ENCODE measurements at places on chromosomes 16 and 17. TPM values are rescaled to one million over a fixed set of nuclear protein-coding genes. Genes with fewer than 3 reads are reported as not detected.

Gene ZNF747
- 1.9 TPM for total RNA-seq

Gene ARL5C
- not detected for total RNA-seq

Gene KRT9
- not detected for total RNA-seq

Gene SLC16A6
- 0.54 TPM for total RNA-seq

Gene KCNJ12
- total RNA-seq, result under 0.01 TPM

Gene SLC6A2
- total RNA-seq, result not detected

Gene SCNN1G
- total RNA-seq, result not detected

Gene IGFBP4
- total RNA-seq, result 308 TPM

Gene CRYBA1
- total RNA-seq, result not detected

Gene KRTAP4-4
- not detected for total RNA-seq

Gene HBZ
- total RNA-seq, result not detected

Gene COG8
- total RNA-seq, result 19.4 TPM

Gene EVI2B
- total RNA-seq, result under 0.01 TPM

Gene RBFOX1
- not detected for total RNA-seq

Gene C1QTNF1
- 1.7 TPM for total RNA-seq

Gene OTOA
- total RNA-seq, result not detected

Gene HEATR9
- not detected for total RNA-seq

Gene CACNG4
- under 0.01 TPM for total RNA-seq

Gene TP53TG3F
- total RNA-seq, result not detected

Gene RNF227
- total RNA-seq, result 1.4 TPM

Gene PNMT
- not detected for total RNA-seq

Gene HOXB2
- total RNA-seq, result 2.7 TPM

Gene ALDH3A1
- not detected for total RNA-seq

Gene CCL4L2
- not detected for total RNA-seq

Gene PMFBP1
- total RNA-seq, result under 0.01 TPM

Gene TVP23C
- total RNA-seq, result 12.0 TPM

Gene MNT
- total RNA-seq, result 1.9 TPM

Gene HOXB13
- total RNA-seq, result not detected

Gene ASPA
- not detected for total RNA-seq

Gene CLDN7
- 1.4 TPM for total RNA-seq
